CD4-positive, alpha-beta T cell treated with Interleukin-2 at 100 ng/mL for 4 hours (primary cell): ENCODE measurements at places on chromosomes 3 and 15.

DNA sequence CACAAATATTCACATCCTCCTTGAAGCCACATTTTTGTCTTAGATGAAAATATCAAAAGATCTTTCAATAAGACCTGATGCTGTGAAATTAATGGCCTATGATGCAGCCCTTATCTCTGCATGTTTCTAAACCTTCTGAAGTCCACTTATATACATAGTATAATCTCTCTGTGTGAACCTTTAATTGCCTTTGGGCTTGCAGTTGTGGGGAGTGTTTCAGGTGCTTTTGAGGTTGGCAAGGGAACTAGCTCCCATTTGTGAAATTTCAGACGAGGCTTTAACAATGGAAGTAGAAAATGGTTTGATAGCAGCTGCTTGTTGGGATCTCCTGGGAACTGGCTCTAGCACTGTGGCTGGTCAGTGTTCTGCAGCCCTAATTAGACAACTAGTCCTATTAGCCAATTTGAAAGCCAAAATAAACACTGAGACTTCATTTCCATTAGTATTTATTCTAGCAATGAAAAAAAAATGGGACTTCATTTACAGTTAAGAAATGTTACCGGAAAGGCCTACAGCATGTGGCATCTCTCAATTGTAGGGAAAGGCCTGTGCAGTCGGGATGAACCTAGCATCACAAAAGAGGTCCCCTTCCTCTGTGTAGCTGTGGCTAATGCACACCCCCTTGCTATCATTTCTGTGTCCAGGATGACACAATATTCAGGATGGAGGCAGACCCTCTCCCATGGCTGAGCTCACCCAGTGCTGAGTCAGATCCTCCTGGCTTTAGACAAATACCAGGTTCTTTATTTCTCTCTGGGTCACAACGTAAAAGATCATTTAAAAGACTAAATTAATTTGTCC is 140.7 kb upstream of the TRIM42 start:
- DNase-seq, result no peak

GRCh38 chr15:44715142-44715796 is 4.0 kb downstream of the B2M start:
- DNase-seq, result no peak

DNA sequence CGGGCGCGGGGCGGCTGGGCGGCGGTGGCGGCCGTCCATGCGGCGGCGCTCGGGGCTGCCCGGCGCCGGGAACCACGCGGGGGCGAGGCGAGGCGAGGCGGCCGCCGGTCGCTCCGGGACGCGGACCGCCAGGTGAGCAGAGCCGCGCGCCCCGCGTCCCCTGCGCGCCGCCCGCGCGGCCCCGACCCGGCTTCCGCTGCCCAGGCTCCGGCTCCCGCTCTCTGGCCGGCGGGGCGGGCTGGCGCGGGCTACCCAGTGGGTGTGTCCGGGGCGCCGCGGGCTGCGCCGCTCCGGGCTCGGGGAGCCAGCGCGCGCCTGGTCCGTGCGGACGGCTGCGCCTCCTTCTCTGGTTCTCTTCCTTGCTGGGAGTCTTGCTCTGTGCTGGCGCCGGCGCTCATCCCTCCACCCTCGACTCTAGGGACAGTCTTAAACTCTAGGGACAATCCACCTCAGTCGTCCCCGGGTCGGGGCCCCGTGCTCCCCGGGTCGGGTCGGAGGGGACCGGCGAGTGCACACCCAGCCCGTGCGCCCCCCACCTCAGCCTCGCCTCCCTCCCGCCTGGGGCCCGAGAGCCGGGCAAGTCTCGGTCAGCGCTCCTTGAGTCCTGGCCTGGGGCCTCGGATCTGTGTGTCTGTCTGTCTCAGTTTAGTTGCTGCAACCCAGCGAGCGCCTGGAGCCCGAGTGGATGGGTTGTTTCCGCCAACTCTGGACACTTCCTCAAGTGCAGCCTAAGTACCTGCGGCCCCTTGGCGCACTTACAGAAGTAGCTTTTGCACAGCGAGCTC is 488 bp downstream of the THSD4 start:
- DNase-seq, result no peak

GRCh38 chr3:113505867-113506266 is 9.1 kb downstream of the SPICE1 start:
- no peak for DNase-seq

GRCh38 chr3:73669260-73669659 is 44.5 kb upstream of the PDZRN3 start:
- DNase-seq, result no peak

DNA sequence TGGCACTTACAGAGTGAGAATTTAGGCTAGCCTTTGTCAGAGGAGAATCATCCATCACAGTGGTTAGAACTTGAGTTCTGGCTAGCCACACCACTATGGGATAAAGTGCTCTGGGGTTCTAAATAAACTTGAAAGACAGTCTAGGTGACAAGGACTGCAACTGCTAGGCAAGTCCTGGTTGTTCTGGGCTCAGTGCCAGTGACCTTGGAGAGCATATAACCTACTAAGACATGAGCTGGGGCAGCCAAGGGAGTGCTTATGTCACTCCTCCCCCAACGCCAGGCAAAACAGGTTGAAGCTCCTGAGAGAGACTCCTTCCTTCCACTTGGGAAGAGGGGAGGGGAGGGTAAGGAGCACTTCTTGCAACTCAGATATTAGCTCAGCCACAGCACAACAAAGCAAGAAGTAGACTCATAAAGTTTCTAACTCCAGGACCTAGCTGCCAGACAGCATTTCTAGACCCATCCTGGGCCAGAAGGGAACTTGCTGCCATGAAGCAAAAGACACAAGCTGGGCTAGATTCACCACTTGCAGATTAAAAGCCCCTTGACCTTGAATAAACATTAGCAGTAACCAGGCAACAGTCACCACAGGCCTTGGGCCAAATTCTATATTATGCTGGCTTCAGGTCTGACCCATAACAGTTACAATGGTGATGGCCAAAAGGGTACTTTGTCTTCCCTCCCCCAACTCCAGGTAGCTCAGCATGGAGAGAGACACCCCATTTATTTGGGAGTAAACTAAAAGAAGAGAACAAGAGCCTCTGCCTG is 963.7 kb downstream of the PLOD2 start:
- no peak for DNase-seq
